ENCODE measurements at places on chromosomes 3 and 15.

GRCh38 chr3:8020047-8020841, 481.4 kb upstream of the LMCD1 start:
- DNase-seq: no peak

DNA sequence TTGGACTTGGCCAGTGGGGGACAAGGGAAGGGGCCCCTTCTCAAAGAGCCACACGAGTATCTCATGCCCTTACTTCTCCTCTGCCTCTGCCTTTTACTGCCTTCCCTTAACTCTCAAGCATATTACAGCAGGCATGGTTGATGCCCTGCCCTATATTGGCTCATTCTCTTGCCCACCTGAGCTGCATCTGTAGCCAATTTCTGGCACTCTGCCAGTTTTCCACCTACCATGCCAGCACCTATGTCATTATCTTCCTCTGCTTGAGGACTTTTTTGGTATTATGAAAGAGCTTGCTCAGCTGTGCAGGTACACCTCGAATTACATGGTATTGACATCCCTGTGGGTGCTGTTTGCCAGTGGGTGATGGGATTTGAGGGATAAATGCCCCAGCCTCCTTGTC, 181.8 kb downstream of the OXSM start:
- DNase-seq: no peak

GRCh38 chr15:39317225-39317624, 263.7 kb upstream of the THBS1 start:
- DNase-seq: no peak

DNA sequence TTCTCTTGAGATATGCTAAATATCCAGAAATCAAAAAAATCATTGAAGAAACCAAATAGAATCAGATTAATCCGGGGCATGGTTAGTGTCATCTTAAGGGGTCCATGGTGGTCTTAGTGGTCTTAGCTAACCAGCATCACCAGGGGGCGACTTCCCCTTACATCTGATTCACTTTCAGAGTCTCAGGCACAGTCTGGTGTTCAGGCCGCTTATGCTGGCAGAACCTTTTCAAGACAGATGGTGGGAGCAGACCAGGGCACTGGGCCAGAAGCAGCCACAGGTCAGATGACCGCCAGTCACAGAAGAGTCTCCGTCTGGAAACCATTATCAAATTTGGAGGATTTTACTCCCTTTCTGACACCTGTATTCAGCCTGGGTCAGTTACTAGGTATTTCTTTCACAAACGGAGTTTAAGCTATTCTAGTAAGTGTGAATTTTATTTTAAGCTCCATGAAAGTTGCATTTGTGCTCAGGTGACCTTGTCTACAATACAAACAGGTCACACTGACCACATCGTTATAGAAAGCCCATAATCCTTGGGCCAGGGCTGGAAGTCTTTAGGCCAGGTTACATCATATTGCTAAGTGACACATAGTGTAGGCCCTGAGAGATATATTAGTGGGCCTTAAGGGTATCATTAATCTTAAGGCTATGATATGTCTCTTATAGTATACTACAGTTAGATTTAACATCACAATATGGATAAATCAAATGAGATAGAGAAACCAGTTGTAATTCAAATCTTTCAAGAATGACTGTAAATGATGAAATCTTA, 365.5 kb downstream of the GBE1 start:
- no peak for DNase-seq

GRCh38 chr3:183513046-183513706, 42.3 kb downstream of the KLHL6 start:
- DNase-seq: no peak

- no peak for DNase-seq
Measured at GRCh38 chr3:195888311-195888761, 20.0 kb downstream of the TNK2 start.

- no peak for DNase-seq
Measured at GRCh38 chr3:13870902-13871301, 9.0 kb downstream of the WNT7A start.

DNA sequence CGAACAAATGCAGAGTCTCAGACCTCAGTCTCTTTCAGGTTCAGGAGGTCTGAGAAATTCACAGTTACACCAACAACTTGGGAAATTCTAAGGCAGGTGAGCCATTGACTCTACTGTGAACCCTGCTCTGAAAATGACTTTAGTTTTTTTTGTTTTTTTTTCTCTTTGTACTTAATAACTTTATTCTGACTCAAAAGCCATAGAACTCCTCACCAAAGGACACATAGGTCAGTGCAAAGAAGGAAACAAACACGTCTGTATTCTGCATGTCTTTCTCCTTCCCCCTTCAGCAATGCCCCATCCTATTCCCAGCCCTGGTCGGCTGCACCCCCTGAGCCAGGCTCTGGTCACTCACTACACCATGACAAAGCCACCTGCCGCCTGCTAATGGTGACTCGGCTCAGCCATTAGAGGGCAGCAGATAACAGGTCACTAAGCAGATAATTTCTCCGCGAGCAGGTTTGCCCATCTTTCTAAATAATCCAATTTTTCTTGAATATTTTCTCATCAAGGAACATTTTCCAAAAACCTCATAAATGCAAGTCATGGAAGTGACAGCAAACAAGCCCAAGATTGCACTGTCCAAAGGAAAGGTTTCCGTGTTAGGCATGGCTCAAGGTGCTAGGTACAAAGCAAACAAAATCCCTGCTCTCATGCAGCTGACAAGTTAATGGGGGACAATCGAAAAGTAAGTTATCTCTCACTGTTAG, 37.7 kb downstream of the TM4SF4 start:
- peak; percentile 57 for DNase-seq

DNA sequence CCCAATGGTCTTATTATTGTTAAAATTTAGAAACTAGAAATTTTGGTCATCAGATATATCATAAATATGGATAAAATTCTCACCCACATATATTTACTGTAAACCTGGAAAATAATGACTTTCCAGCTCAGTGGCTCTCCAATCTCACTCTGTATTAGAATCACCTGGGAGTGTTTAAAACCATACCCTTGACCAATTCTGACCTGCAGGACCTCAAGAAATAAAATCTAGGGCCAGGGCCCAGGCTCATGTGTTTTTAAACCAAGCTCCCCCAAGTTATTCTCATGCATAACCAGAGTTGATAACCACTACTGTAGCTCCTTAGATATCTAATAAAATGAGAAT, 372.1 kb downstream of the SHQ1 start:
- no peak for DNase-seq

GRCh38 chr3:34938784-34939183, 700.5 kb upstream of the ARPP21 start:
- no peak for DNase-seq

- DNase-seq: no peak
Measured at GRCh38 chr15:56996746-56997470, 78.5 kb downstream of the TCF12 start.

- no peak for DNase-seq
Measured at GRCh38 chr15:55990998-55991397, 2.4 kb downstream of the NEDD4 start.

- DNase-seq: no peak
Measured at GRCh38 chr3:50095352-50095998, 6.8 kb downstream of the RBM5 start.

DNA sequence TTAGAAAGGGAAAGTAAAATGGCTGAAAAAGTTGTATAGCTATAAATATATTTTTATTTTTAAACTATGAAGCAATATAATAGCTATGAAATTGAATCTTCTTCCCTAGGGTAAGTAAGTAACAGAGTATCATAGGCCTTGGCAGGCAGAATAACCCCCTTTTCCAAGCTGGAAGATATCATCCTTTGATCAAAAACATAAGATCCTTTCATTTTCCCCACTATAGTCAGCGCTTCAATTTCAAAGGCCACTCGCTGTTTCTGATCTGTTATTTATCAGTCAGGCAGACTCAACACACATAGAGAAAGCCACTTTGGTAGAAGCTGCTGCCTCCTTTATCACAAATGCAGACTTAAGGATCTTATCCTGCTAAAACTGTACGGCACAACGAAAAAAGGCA, 74.0 kb upstream of the UBE2E2 start:
- DNase-seq: no peak

GRCh38 chr15:59104602-59104911, 389 bp upstream of the CCNB2 start:
- DNase-seq: no peak

DNA sequence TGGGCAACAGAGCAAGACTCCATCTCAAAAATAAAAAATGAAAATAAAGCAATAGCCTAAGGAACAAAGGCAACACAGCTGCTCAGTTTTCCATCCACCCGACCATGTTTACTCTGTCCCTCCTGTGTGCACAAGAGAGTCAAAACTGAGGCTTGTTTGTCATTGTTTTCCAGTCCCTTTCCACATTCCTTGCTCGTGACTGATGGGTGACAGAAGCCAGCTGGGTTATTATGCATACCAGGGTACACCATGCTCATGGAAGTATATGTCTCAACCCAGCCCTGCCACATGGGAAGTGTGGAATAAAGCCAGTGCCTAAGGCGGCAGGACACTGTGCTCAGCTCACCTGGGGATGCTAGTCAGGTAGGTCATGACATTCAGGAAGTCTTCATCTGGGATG, 49.5 kb downstream of the MCF2L2 start:
- DNase-seq: no peak

DNA sequence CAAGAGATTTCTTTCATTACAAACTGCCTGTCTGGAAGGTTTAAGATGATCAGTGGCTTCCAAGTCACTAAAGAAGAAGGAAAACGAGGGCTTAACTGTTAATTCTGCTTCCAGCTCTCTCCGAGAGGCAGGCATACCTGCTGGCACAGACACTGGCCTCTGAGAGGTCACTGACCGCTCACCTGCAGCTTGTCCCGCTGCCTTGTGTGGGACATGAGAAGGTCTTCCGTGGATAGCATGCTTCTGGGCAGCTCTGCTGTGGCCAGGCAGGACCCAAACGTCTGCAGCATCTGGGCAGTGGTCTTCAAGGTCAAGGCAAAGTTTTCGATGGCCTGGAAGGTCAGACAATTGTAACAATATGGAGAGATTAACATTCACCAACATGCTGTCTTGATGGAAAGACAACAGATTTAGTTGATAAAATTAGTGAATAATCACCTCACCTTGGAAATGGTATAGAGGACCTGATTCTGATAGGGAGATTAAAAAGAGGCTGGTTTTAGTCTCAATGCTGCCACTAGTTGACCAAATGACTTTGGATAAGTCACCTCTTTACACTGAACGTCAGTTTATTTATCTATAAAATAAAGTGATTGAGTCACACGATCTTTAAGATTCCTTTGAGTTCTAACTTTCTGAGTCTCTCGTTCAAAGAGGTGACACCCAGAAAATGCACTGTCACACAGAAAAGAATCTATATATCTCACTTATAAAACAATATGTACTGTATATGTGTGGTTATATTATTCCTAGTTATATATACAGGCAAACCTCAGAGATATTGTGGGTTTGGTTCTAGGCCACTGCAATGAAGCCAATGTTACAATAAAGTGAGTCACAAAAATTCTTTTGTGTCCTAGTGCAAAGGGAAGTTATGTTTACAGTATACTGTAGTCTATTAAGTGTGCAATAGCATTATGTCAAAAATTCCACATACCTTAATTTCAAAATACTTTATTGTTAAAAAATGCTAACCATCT, 65.1 kb downstream of the B3GNT5 start:
- DNase-seq: no peak

- DNase-seq: peak; percentile 26
Measured at GRCh38 chr3:193190146-193190786, 50.8 kb upstream of the PLAAT1 start.

- no peak for DNase-seq
Measured at GRCh38 chr15:35288580-35288979, 203.5 kb upstream of the NANOGP8 start.

DNA sequence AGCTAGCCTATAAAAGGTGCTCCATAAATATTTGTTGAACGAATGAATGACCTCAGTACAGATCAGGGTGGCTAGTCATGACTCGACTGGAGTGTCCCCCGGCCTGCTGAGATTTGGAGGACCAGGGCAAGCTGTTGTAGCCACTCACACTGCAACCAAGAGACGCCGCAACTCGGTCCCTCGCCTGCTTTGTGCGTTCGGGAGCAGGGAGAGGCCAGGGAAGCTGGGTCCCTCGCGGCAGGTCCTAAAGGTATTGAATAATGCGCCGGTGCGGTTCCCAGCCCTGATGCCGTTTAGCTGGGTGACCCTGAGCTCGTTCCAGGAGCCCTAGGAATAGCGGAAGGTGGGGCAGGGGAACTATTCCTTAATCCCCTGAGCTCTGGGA, 1.8 kb downstream of the IGDCC4 start:
- no peak for DNase-seq

DNA sequence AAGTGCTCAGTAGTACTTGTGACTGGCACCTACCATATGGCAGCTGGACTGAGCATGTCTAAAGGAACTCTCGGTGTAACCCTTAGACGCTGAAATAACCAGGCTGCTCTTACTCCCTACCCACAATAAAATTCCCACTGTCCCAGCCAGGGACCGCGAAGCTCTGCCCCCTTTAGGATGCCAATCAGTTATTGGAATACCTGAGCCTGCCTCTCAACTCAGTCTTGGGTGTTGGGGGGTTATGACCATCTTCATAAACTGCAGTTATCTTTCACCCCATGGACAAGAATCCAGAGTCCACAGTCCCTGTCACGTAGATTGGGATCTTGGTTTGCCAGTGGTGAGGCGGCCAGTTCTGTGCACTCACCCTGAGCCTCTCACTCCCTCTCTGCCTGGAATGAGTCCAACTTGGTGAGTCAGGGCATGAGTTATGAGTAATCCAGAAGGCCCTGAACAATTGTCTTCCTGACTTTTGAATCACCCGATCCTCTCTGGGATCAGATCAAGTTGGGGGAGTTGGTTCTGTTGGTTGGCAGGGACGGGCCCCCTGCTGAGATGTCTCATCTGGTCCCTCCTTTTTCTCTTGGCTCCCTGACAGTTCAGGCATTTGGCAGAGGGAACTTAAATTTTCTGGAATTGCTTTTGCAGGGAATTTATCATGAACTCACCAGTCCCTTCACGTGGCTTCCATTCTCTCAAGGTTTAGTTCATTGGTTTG, 120.1 kb upstream of the UBE2E1 start:
- no peak for DNase-seq

DNA sequence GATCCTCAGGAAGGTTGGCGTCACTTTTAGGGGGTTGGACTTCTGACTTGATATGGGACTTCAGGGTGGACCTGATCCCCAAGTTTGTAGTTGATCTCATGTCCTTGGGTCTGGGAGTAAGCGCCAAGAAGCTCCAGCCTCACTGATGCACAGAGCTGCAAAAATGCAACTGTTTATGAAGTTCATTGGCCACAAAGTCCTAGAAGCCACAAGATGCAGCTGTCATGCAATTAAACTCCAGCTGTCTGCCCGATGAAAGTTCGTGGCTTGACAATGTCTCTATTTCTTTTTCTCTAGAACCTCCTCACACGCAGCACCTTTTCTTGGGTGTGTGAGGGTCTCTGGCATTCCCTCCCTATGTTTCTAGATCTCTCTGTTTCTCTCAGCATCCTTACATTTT, 9.2 kb upstream of the ACAN start:
- no peak for DNase-seq

DNA sequence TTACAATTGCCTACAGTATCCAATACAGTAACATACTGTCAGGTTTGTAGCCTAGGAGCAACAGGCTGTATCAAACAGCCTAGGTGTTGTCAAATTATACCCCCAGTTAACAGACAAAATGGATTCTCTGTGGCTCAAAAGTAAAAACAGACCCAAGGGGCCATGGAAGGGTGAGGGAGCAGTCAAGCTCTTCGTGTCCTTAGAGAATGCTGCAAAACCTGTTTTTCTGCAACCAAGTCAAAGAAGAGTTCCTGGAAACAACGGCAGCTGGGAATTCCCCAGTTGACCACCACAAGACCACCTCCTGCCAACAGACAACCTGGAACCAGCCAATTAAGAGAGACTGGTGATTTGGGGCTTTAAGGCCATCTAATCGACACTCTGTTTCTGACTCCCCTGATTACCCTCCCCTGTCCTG, 11.1 kb upstream of the THUMPD3 start:
- DNase-seq: no peak

Data from NCI-H1930 (cell line).